Activated CD4-positive, alpha-beta T cell treated with anti-CD3 and anti-CD28 coated beads for 48 hours (primary cell): ENCODE measurements at places on chromosomes 1 and 21.

- no peak for DNase-seq
Observed at GRCh38 chr21:46203203-46203600, 18.9 kb upstream of the SPATC1L start.

DNA sequence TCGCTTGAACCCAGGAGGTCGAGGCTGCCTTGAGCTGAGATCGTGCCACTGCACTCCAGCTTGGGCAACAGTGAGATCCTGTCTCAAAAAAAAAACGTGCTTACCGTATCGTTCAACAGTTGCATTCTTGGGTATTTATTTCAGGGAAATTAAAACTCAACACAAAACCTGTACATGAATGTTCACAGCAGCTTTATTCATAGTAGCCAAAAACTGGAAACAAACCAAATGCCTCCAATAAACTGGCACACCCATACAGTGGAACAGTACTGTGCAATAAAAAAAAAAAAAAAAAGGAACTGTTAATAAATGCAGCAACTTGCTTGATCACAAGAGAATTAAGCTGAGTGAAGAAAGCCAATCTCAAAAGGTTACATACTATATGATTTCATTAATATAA is 6.7 kb downstream of the KHDRBS1 start:
- no peak for DNase-seq

- DNase-seq: peak; percentile 56
Observed at GRCh38 chr1:23422241-23422877, 2.2 kb downstream of the TCEA3 start.

- DNase-seq: no peak
Observed at GRCh38 chr1:229459815-229460214, 25.9 kb upstream of the ACTA1 start.

DNA sequence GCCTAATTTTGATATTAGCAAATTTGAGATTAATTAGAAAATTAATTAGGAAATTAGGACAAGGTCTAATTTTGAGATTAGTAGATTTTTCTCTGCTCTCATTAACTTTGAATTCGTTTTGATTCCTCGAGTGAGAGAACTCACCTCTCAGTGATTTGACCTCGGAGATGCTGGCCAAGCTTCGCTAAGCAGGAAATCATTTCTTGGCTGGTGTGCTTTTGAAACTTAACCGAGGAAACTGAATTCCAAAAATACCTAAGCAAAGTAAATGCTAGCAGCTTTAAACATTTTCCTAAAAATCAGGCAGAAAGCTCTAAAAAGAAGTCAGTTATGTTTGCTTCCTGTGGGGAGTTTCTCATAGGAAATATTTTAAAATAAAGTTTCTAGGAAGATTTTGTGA is 34.9 kb downstream of the CDC14A start:
- DNase-seq: no peak

GRCh38 chr1:160666079-160666442 is 19.2 kb upstream of the SLAMF1 start:
- DNase-seq: no peak

GRCh38 chr1:121483234-121483633 is 298.5 kb downstream of the SRGAP2C start:
- DNase-seq: no peak
